Activated T-helper 9 cell treated with anti-CD3 and anti-CD28 coated beads, Interleukin-2, amount 50 U/mL, for 16 hours (primary cell): ENCODE measurements at places on chromosomes 7 and 10.

DNA sequence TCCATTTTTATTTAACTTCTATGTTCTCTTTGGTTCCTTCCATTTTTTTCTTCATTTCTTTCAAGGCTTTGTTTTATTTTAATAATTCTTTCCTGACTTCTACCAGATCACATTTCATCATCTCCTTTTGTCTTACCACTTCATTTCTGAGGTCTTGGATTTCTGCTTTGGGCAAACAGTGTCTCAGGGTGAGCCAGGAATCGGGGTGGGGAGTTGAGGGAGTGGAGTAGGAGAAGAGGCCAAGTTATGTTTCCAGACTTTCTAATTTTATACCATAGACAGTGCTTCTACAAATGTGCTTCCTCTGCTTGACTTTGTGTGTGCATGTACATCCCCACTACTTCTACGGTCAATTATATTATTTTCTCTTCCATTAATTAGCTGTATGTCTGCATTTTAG lies 112.1 kb downstream of the PRKG1 start:
- no peak for DNase-seq

GRCh38 chr7:77360104-77360503 lies 56.0 kb downstream of the GSAP start:
- DNase-seq: no peak

DNA sequence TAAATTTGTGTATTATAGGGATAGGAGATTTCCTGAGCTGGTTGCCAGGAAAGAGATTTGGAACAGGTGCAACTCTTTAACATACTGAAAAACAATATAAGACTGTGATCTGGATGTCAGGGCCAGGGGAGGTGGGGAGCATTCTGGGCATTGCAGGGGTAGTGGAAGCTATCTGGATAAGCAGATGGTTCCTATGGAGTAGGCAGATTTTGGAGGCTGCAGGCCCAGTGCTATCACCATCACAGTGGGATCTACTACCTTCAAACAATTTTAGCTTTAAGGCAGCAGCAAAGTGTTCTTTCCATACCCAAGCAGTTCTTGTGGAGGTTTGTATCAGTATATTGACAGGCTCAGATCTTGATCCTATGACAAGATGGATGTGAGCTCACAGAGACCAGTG lies 71.1 kb downstream of the ADAM22 start:
- no peak for DNase-seq

DNA sequence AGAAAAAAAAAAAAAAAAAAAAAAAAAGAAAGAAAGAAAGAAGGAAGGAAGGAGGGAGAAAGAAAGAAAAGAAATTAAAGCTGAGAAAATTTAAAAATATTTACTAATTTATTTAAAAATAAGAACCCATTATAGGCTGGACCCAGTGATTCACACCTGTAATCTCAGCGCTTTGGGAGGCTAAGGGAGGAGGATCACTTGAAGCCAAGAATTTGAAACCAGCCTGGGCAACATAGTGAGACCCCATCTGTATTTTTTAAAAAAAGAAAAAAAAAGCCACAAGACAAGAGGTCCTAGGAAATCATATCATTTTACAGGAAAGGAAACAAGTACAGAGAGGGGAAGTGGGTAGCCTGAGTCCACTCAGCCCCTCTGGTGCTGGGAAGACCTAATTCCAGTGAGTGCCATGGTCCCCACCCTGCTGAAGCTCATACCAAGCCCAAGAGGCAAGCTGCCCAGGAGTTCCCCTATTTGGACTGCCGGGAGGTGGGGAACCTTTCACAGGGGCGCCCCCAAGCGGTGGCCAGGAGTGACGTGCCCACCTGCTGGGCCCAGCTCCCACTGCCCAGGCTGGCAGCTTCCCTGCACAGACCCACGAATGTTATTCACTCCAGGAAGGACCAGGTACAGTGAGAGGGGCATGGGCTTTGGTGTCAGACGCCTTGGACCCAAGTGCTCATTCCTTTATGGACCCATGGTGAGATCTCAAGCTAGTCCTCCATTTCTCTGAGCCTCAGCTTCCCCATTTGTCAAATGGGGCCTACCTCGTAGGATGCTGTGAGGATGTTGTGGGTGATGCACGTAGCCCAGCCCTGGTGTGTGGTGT lies 133.6 kb downstream of the ZMIZ1 start:
- no peak for DNase-seq

- DNase-seq: no peak
These were observed 166.4 kb upstream of the PPP1R3A start for GRCh38 chr7:114085313-114085591.

DNA sequence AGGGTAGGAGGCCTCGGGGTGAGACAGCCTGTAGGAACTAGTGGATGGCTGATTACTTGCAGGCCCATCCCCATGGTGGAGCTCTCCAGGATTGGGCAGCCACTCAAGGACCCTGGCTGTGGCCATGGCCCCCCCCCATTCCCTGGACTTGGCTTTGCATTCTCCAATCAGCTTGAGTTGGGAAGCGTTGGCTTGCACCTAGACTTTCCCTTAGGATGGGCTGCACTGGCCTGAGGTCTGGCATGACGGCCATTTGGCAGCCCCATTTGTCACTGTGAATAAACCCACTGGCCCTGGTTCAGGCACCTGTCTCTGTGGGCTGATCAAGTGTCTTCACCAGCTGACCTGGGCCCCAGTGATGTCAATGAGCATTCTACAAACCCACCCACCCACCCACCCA lies 41.4 kb downstream of the RAMP3 start:
- no peak for DNase-seq

GRCh38 chr10:62186999-62187675 lies 81.5 kb downstream of the RTKN2 start:
- DNase-seq: no peak

GRCh38 chr7:142454862-142455261 lies 197.0 kb upstream of the PRSS58 start:
- no peak for DNase-seq

GRCh38 chr10:75428434-75429158 lies 2.8 kb upstream of the LRMDA start:
- DNase-seq: no peak

GRCh38 chr7:92634924-92635519 lies 44.8 kb upstream of the FAM133B start:
- DNase-seq: no peak

DNA sequence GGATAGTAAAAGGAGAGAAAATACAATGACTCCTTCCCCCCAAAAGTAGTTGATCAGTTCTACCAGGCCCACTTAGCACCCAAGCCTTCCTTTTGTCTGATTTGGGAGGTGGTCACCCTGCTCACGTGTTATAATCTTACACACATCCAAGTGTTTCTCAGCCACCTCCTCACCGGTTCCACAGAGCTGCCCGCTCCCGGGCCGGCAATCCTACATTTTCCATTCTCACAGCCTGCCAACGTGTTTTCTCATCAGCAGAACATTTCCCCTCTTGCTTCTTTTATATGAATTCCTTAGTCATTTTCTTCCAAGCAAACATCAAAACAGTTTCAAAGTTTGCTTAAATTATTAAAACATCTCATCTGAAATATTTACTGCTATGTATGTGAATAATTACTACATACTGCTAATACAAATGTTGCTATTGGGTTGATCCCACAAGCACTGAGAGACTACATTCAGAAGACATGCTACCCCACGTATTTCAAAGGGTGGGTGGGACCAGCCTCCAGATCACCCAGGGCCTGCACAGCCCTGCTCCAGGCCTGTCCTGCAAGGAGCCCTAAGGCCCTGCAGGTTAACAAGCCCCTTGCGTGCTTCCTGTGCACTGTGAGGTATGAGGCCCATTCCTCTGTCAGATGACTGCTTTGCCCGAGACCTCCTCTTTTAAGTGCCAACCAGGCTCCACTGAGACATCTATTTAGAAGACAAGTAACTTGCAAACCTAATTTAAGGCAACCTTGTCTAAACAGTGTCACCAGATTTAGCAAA lies 75.3 kb downstream of the GRB10 start:
- no peak for DNase-seq

DNA sequence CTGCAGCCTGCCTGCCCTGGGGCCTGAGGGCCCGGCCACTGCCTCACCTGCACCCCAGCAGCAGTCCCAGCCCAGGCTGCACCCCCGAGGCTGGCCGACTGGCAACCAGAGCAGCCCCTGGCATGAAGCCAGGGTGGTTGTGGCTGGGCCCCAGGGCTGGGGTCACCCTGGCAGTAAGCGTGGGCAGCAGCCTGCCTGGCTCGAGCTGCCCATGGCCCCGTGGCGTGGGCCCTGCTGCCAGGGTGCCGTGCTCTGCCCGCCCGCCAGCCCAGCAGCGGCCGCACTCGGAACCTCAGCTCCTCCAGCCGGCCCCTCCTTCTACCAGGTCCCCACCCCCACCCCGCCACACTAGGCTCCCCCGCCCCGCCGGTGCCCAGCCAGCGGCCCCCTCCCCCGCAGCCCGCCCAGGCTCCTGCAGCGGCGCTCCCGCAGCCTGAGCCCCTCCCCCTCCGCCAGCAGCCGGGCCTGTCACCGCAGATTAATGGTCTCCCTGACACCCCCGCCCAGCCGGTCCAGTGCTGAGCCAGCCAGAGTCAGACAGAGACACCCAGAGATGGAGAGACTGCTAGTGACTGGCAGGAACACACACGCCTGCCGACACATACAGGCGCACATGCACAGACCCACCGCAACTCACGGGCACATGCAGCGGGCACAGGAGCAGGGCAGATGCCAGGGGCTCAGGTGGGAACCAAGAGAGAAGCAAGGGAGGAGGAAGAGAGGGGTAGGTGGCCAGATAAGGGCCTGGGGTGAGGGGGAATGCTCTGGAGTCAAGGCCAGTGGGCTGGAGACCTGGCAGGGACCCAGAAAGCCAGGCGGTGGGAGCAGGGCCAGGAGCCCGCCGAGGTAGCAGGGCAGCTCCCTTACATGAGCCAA lies 22.4 kb downstream of the KCNH2 start:
- DNase-seq: no peak

DNA sequence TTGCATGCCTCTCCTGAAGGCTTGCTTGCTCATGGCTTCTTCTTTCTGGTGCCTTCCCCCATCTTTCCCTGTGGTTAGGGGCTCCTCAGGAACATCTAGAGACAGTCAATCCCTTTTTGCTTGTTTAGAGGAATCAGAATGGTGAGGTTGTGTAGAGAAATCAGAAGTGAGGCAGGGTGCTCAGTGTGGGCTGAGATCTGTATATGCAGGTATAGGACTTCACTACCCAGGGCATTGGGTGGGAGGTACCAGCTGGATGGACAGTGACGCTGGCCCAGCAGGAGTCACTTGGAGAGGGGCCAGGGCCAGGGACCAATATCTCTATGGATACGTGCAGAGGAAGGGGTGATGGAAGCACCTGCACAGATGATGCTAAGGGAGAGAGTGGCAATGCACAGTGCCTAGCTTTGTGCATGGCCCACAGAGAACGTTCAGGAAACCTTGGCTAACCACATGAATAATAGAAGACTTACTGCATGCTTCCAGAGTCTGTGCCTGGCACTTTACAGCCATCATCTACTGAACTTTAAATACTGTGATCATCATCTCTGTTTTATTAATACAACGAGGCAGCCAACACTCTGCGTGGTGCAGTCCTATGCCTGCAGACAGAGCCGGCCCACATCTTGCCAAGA lies 255.2 kb downstream of the ABCA13 start:
- no peak for DNase-seq

DNA sequence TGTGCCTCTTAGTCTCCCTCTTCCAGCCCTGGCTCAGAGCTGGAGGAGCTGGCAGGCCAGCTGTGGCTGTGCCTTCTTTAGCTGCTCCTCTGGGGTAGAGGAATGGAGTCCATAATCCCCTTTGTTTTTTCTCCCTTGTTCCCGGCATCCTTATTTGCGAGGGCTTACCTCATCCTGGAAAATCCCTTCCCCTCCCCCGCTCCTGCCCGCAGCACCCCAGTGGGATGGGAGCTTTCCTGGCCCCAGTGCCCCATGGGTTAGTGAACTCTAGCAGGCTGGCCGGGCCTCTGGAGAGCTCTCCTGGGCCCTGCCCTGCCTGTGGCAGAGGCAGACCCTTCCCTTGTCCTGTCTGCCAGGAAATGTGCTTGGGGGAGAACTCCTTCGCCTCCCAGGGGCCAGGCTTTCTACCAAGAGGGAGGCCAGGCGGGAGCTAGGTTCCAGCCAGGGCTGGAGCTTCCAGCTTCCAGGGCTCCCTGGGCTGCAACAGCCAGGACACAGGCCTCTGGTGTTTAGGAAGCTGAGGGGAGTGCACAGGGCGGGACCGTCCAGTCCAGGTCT lies 16.5 kb upstream of the TRIM8 start:
- DNase-seq: no peak

- no peak for DNase-seq
These were observed 37.2 kb downstream of the RAPGEF5 start for GRCh38 chr7:22319424-22320403.

DNA sequence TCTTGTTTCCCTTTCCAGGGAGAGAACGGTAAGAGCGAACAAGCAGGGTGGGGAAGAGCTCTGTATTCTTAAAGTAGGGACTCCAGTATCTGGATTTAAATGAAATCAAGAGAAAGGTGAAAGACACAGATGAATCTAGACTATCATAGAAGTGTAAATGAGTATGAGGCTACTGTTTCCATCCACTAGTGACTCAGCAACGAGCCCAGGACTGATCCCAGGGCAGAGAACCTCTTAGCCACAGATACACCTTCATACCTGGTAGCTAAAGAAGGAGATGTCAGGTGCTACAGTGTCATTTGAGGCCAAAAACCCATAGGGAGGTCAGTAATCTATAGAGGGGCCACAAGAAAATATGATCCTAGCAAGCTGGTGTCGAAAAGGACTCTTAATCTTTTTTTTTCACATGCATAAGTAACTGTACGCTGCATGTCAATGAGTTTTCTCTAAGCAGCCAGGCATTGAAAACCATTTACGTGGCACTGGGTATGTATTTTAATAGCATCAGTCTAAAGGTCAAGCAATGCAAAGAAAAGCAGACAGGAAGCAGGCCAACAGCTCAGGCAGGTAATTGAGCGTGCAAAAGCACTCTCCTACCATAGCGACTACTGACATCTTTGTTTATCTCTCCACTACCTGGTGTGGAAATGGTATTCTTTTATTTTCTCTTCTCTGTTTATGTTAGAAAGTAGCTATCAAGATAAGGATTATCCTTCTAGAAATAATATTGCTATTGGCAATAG lies 91.5 kb upstream of the EGR2 start:
- no peak for DNase-seq

DNA sequence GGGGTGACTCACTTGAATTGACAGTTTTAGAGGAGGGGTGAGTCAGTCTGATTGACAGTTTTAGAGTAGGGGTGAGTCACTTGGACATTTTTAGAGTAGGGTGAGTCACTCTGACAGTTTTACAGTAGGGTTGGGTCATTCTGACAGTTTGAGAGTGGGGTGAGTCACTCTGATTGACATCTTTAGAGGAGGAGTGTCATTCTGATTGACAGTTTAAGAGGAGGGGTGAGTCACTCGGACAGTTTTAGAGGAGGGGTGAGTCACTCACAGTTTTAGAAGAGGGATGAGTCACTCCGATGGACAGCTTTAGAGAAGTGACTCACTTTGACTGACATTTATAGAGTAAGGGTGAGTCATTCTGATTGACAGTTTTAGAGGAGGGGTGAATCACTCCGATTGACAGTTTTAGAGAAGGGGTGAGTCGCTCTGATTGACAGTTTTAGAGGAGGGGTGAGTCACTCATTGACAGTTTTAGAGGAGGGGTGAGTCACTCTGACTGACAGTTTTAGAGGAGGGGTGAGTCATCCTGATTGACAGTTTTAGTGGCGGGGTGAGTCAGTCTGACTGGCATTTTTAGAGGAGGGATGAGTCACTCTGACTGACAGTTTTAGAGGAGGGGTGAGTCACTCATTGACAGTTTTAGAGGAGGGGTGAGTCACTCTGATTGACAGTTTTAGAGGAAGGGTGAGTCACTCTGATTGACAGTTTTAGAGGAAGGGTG lies 595.9 kb downstream of the DNAJB6 start:
- DNase-seq: no peak

- DNase-seq: no peak
These were observed at the start of gene DKK1 for GRCh38 chr10:52313933-52314821. DKK1 (plus strand) TSS chr10:52314281; CDS start chr10:52314435, 154 bp downstream.
